ENCODE measurements at places on chromosomes 6 and 20. TPM values are rescaled to one million over a fixed set of nuclear protein-coding genes. Genes with fewer than 3 reads are reported as not detected.

The CFB gene
- total RNA-seq = 0.82 TPM

The NKAPL gene
- total RNA-seq = 0.64 TPM

The KCNQ2 gene
- 0.19 TPM for total RNA-seq

The HAO1 gene
- total RNA-seq = not detected

The JAG1 gene
- 0.19 TPM for total RNA-seq

The SGK2 gene
- 0.18 TPM for total RNA-seq

The ARHGAP40 gene
- not detected for total RNA-seq

The TCFL5 gene
- 5.4 TPM for total RNA-seq

The POU5F1 gene
- not detected for total RNA-seq

The AHCY gene
- 254 TPM for total RNA-seq

The FAM50B gene
- total RNA-seq = 8.7 TPM

The RWDD2A gene
- total RNA-seq = 1.2 TPM

The LGSN gene
- not detected for total RNA-seq

The CDSN gene
- total RNA-seq = not detected

The OTOR gene
- not detected for total RNA-seq

The KHDC1 gene
- total RNA-seq = 3.3 TPM

The OR2H1 gene
- not detected for total RNA-seq

The SNAP25 gene
- total RNA-seq = not detected

The KCNQ5 gene
- 15.8 TPM for total RNA-seq

The LIN28B gene
- total RNA-seq = not detected

The PBOV1 gene
- total RNA-seq = not detected

The ADGRF5 gene
- total RNA-seq = not detected

The DEFB124 gene
- not detected for total RNA-seq

The PTK7 gene
- total RNA-seq = 3.9 TPM

The WFDC5 gene
- 0.23 TPM for total RNA-seq

The SIRPD gene
- 0.28 TPM for total RNA-seq

The PHACTR1 gene
- 0.72 TPM for total RNA-seq

The CEP162 gene
- total RNA-seq = 7.0 TPM

The CNR1 gene
- total RNA-seq = not detected

Data from activated naive CD8-positive, alpha-beta T cell treated with anti-CD3 and anti-CD28 coated beads for 36 hours (primary cell).